KG1 (cell line): ENCODE measurements at places on chromosomes 2 and 18.

DNA sequence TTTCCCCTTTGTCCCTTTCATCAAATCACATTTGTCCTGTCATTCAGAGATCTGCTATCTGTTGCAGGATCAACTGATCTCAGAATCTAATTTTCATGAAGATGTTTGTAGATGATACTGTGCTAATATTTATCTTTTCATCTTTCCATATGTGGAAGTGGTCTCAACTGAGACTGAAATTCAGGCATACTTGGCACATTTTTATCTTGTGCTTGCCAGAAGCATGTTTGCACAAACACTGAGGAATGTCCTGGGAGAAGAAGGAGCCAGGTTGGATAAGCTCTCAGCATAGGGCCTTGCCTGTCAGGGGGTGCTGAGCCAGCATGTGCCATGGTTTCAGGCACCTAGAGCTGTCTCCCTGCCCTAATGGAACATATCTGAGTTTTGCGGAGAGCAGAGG lies 24.5 kb upstream of the MMADHC start:
- DNase-seq = no peak

DNA sequence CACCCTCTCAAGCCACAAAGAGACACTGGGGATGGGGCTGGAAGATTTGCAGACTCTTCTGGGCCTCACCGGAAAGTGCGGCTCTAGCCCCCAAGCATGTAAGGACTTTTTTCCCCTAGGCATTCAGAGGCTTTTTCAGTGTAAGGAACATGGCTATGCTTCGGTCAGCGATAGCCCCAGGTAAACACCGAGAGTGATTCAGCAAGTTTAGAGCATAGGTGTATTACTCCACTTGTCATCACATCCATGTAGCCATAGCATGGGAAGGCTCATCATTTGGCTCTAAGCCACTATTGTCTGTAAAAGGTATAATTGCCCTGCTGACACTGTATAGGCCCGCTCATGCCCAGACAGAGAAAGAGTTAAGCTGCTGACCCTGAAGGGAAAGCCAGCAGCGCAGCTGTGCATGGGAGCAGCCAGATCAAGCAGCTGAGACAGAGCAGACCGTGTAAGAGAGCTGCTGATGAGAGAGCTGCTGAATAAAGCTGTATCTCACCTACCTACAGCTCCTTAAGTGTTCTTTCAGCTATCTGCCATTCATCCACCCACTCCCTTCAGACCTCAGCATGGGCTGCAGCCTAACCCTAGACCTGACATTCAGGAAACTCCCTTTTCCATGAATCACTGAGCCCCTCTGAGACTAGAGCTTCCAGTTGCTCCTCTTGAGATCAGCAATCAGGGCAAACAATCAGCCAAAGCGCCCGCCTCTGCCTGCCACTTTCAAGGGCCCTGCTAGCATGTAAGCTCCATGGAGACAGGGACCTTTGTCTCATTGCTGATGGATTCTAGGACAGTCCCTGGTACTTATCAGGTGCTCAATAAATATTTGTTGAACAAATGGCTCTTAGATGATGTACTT lies 25.5 kb downstream of the LGALSL start:
- no peak for DNase-seq

DNA sequence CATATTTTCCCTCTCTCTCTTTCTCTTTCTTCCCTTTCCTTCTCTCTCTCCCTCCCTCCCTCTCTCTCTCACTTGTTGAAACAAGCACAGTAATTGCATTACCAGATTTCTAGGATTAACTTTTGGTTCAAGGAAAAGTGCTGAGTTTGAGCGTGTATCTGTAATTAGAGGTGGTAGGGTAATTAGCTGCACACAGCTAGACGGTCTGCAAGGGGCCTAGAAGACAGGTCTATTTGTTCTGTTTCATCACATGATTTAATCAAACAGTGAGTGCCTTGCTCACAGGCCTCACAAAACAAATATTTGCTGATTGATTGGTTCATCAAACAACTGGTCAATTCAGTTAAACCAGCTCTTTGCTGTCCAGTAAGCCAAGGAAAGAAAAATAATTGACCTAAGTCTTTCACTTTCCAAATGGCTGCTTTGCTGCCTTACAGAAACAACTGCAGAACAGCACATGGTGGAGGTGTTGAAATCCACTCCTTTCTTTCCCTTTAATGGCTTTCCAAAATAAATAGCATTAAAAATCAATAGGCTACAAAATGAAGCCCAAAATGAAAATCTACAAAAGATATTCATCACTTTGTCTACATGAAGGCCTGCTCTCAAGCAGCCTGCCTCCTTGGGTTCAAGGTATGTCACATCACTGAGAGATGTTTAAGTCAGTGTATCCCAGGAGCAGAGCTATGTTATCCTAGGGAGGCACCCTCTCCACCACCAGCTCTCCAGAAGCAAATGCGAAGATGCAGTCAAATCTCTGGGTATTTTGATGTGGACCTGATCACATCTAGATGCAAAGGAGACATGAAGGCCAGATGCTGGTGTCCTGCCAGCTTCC lies 264.4 kb upstream of the SIX2 start:
- DNase-seq = no peak

- peak; percentile 69 for DNase-seq
These were observed 38.8 kb upstream of the BMP10 start for GRCh38 chr2:68909793-68910674.

GRCh38 chr2:220756653-220757052 lies 815.5 kb downstream of the EPHA4 start:
- no peak for DNase-seq

- DNase-seq = no peak
These were observed 21.2 kb downstream of the SCG2 start for GRCh38 chr2:223580951-223581350.

DNA sequence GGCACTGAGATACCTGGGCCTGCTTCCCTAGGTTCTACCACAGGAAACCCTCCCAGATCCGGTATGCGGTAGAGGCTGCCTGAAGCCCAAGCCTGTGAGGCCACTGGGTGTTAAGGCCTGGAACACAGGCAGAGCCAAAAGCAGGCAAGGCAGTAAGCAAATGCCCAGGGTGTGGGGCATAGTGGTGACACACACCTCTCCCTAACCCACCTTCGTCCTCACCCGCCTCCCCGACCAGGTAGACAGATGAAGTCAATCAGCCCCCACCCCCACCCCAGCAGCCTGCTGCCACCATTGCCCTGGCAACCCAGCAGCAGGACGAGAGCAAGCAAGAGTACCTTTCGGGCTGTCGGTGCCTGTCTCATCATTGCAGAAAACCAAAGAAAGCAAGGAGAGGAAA lies 6.1 kb downstream of the DCTN1 start:
- DNase-seq = no peak
